NCI-H1092 treated with DMSO at 0.1 percent for 48 hours (cell line): ENCODE measurements at places on chromosomes 1 and 21.

- DNase-seq: no peak
Measured at GRCh38 chr1:159100589-159100988, 24.0 kb upstream of the AIM2 start.

DNA sequence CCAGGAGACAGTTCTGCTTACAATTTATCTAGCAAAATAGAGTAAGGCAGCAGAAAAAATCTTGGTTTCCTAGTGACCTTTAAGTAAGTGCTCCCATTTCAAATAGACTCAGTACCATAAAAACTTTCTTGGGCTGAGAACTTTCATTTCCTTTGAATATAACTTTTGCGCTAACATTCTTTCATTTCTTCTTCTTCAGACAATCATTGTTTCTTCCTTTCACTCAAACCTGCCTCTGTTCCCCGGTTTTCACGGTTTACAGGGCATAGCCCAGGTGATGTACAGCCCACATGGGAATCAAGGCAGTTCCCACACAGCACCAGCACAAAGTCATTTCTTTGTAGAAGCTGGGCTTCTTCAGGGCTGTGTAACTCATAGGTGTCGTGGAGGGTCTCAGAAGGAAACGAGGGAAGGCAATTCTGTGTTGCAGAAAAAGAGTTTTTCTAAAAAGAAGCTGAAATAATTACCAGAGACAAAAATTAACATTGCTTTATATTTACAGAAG is 611.6 kb downstream of the SMYD3 start:
- no peak for DNase-seq

GRCh38 chr1:93811326-93812065 is 67.5 kb downstream of the DNTTIP2 start:
- DNase-seq: no peak

GRCh38 chr1:223628233-223629125 is 37.0 kb downstream of the CAPN8 start:
- DNase-seq: peak; percentile 54

- no peak for DNase-seq
Measured at GRCh38 chr1:168589167-168589566, 12.8 kb downstream of the XCL1 start.

DNA sequence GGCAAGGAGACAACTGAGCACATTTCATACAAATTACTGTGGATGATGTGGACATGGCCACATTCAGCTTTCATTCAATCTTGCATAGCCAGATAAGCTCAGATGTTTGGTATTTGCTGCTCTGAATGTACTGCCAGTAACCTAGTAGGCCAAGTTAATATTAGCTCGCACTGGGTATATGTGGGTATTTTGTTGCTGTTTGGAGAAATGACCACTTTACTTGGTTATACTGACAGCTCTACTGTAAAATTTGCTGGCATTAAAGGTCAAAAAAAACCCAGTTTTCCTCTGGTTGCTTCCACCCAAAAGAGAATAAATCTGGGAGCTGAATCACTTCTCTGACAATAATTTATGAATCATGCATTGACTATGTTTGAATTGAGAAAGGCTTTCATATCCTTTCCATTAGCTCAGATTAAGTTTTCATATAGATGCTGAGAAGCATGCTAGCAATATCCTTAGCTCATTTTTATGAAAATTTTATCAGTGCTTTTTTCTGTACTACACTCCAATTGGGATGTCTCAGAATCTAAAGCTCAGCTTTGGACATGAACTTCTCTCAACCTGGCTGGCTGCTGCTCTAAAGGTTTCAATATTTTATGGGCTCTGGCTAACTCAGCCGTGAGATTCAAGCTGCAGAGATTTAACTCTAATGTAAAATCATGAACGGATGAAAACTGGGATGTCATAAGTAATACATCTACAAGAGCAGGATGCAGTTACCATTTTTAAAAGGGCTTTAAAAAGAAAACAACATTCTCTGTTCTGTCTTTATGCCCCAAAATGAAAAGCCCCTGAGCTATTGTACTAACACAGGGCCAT is 330.0 kb downstream of the BARHL2 start:
- no peak for DNase-seq

- DNase-seq: no peak
Measured at GRCh38 chr1:231926340-231926739, 299.8 kb downstream of the DISC1 start.

GRCh38 chr1:89907727-89908212 is 86.9 kb downstream of the LRRC8D start:
- DNase-seq: no peak

DNA sequence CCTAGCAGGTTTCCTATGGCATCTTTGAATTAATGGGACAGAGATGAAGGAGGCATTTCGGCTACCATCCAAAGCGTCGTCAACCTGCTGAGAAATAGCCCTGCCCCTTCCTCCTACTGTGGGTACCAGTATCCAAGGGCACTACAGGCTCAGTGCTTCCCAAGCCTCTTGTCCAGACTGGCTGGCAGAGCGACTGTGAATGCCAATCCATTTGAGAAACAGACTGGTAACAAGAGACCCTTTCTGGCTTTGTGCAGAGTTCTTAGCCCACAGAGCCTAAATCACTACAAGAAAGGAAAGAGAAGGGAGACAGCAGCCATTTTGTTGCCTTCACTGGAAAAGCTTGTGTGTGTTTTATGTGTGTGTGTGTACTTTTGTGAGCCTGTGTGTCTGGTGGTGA is 115.5 kb downstream of the HMGB4 start:
- no peak for DNase-seq

- no peak for DNase-seq
Measured at GRCh38 chr1:155697046-155697445, 8.2 kb downstream of the DAP3 start.

GRCh38 chr1:113194846-113195830 is 122.1 kb downstream of the LRIG2 start:
- DNase-seq: no peak

DNA sequence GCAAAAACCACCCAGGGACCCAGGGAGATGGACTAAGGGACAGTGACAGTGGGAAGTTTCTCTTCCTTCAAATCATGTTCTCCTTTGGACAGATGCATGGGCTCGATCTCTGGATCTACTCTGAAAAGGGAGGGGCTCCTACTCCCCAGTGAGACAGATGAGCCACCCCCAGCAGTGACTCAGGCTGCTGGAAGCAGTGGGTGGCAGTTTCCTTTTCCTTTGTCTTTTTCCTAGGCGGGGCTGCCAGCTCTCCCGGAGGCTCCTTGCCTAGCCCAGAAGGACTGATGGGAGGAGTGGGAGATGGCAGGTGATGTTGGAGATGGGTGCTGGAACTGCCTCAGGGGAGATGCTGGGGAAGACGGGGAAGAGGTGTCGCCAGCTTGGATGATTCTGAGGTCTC is 41.0 kb upstream of the IGSF21 start:
- DNase-seq: no peak

DNA sequence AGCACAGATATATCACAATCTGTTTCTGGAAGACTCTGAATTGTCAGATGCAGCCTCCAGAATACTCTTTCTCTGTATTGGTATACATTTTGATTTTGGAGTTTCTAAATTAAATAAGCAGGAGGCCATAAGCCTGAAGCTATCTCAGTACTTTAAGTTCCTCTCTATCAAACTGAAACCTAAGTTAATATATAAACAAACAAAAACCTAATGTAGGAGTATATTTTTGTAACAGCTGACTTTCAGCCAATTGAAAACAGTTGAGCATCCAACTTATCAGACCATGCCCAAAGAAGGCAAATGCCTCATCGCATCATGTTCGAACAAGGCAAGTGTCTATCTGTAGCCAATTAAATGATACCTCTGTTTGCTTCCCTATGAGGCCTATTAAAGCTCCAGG is 1054.4 kb downstream of the AMY1C start:
- DNase-seq: no peak

DNA sequence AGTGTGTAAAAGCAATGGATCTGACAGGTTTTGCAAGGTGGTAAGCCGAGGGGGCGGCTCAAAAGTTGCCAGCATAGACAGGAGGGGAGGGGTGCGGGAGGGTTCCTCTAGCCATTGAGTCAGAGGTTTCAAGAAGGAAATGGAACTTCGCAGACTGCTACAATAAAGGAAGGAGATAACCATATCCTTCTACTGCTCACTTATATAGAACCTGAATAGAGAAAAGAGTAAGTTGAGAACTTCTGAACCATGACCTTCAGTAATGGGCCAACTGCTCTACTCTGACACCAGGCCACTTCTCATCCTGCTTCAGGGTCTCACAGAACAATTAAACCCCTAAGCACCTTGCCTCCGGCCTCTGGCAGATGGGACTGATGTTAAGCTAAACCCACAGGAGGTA is 26.3 kb upstream of the BCAR3 start:
- no peak for DNase-seq

DNA sequence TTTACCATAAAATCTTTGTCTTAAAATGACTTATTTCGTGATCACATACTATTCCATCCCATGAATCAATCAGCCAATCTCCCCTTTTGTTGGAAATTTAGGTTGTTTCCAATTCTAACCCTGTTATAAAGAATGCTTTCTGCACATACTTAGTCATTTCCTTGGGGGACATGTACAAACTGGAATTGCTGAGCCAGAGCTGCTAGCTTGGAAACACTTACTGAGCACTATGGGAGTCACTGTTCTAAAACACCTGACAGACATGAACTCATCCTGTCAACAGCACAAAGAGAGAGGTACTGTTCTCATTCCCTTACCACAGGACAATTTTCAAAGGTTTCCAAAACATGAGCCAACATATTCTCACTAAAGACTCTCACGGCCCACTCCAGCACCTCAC is 32.1 kb downstream of the AK2 start:
- DNase-seq: no peak

- DNase-seq: no peak
Measured at GRCh38 chr1:35030756-35031446, 844 bp downstream of the ZMYM6 start.

- DNase-seq: no peak
Measured at GRCh38 chr1:111618961-111619634, 491 bp upstream of the RAP1A start.

GRCh38 chr1:225471109-225471452 is 43.2 kb upstream of the LBR start:
- DNase-seq: no peak

DNA sequence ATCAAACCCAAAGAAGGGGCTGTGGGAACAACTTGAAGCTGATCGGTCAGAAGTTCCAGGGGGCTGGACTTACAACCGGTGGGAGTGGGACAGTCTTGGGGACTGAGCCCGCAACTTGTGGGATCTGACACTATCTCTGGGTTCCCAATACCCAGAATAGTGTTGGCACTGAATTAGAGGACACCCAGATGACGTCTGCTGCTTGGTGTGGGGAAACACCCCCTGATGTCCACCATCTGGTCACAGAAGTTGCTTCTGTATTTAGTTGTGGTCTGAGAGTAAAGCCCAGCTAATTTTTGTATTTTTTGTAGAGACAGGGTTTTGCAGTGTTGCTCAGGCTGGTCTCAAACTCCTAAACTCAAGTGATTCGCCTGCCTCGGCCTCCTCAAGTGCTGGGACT is 28.8 kb downstream of the SERBP1 start:
- DNase-seq: no peak

DNA sequence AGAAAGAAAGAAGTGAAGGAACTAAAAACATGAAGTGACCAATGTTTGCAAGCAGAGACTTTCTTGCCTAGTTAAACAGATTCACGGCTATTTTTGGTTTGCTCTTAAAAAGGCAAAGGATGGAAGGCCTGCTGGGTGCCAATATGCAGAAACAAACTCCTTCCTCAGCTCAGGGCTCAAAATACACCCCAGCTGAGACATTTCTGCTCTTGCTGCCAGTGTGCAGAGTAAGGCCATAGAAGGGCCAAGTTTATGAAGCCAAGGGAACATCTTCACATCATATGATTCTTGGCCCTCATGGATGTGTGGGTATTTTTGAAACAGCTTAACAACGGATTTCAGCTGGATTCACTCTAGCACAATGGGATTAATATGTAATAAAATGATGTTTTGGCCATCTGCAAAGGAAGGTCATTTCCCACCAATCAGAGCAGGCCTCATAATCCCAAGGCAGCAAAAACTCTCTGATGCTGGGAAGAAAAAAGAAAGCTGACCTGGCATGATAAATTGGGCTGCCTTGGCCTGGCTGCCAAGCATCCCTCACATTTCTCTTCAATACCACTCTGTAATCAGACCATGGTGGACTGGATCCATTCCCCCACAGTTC is 70.7 kb downstream of the CAPZB start:
- DNase-seq: no peak

DNA sequence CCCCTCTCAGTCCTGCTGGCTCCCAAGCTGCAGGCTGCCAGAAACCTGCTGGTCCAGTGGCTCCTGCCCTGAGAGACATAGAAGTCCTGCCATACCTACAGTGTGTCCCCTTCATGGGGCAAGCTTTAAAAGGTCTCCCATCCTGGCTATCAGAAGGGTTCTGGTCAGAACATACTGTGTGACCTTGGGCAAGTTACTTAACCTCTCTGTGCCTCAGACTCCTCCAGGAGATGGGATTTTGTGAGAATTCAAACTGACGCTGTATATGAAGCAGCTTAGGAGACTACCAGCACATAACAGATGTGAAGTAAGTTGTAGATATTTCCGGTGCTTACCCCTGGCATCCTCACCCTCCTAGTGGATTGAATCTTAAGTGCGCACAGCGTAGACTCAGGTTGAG is 8.7 kb upstream of the GJB5 start:
- no peak for DNase-seq

DNA sequence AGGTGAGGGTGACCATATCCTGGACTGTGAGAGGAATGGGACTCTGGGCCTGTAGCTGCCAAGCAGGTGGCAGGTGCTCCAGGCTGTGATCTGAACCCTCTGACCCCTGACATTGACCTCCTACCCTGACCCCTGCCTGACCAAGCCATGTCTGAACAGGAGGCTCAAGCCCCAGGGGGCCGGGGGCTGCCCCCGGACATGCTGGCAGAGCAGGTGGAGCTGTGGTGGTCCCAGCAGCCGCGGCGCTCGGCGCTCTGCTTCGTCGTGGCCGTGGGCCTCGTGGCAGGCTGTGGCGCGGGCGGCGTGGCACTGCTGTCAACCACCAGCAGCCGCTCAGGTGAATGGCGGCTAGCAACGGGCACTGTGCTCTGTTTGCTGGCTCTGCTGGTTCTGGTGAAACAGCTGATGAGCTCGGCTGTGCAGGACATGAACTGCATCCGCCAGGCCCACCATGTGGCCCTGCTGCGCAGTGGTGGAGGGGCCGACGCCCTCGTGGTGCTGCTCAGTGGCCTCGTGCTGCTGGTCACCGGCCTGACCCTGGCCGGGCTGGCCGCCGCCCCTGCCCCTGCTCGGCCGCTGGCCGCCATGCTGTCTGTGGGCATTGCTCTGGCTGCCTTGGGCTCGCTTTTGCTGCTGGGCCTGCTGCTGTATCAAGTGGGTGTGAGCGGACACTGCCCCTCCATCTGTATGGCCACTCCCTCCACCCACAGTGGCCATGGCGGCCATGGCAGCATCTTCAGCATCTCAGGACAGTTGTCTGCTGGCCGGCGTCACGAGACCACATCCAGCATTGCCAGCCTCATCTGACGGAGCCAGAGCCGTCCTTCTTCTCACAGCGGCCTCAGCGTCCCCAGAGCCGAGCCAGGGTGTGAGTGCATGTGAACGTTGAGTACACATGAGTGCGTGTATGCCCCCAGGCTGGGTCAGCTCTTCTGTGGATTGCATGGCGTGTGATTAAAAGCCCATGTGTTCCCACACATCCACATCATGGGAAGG is 3.1 kb downstream of the TMEM125 start:
- DNase-seq: no peak
